Sciatic nerve (tissue), 2 donors: ENCODE measurements at places on chromosomes 16 and 17. TPM values are rescaled to one million over a fixed set of nuclear protein-coding genes. Genes with fewer than 3 reads are reported as not detected.

AMZ2 gene
- 62.1 TPM for total RNA-seq

RAPGEFL1 gene
- 21.2 TPM for total RNA-seq

CDH16 gene
- total RNA-seq = not detected

CLDN9 gene
- 0.53 TPM for total RNA-seq

ACSM2A gene
- not detected for total RNA-seq

TXNDC17 gene
- 27.3 TPM for total RNA-seq

ATP1B2 gene
- total RNA-seq = 14.3 TPM

CES4A gene
- total RNA-seq = 13.2 TPM

ATP2A1 gene
- total RNA-seq = 0.89 TPM

KIFC3 gene
- 94.3 TPM for total RNA-seq

ARL5C gene
- not detected for total RNA-seq
